ENCODE measurements at places on chromosomes 3 and 15.
A peak's percentile ranks its signal among the peaks of the same experiment; 100 is the strongest.

- no peak for DNase-seq
These were observed 293.0 kb upstream of the TRIM42 start for GRCh38 chr3:140384876-140385275.

DNA sequence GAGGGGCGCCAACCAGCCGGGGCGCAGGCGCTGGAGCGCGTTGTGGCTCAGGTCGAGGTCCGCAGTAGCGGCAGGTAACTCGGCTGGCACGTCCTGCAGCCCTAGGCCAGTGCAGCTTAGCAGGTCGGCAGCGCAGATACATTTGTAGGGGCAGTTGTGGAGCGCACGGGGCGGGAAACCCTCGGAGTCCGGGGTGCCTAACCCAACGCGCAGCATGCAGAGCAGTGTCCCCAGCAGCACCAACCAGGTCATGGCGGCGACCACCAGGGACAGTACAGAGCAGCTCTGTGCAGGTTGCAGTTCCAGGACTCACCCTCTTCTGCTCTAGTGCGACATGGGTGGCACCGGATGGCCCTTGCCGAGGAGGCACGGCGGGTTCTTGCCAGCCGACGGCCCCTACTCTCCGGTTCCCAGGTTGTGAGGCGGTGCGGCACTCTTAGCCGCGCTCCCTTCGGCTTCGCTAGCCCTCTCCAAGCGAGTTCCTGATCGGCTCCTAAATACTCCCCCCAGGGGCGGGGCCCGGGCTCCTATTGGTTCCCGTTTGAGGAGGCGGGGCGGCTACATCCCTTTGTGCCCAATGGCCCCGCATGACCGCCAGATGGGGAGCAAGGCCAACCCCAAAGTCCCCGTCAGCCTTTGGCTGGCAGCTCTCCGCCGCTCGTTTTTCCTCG is at the start of gene AMIGO3:
Gene AMIGO3, minus strand, starts transcription at position 471 of the 671 bp plus-strand sequence. Its CDS starts 219 bp downstream, at position 252.
- peak; percentile 77 for DNase-seq

GRCh38 chr3:65048151-65048550 is 360.4 kb upstream of the ADAMTS9 start:
- no peak for DNase-seq

DNA sequence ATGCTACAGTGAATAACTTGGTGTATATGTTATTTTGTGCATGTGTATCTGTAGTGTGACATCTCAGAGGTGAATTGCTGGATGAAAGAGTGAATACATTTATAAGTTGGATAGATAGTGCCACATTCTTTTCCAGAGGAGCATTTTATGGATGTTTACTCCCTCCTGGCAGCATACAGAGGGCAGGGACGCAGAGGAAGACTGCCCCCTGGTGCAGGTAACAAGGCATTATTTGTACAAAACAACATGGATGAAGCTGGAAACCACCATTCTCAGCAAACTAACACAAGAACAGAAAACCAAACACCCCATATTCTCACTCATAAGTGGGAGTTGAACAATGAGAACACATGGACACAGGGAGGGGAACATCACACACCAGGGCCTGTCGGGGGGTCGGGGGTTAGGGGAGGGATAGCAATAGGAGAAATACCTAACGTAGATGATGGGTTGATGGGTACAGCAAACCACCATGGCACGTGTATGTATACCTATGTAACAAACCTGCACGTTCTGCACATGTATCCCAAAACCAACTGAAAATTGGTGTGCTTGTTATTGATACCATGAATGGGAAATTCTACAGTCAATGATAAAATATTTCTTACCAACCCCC is 57.9 kb upstream of the CTXND1 start:
- DNase-seq: no peak

- no peak for DNase-seq
These were observed 171.1 kb upstream of the CCDC54 start for GRCh38 chr3:107206141-107206540.

- DNase-seq: no peak
These were observed at the start of gene FES for GRCh38 chr15:90883976-90884718. Gene FES (plus strand): TSS chr15:90884504. CDS start chr15:90885046, 542 bp downstream.

DNA sequence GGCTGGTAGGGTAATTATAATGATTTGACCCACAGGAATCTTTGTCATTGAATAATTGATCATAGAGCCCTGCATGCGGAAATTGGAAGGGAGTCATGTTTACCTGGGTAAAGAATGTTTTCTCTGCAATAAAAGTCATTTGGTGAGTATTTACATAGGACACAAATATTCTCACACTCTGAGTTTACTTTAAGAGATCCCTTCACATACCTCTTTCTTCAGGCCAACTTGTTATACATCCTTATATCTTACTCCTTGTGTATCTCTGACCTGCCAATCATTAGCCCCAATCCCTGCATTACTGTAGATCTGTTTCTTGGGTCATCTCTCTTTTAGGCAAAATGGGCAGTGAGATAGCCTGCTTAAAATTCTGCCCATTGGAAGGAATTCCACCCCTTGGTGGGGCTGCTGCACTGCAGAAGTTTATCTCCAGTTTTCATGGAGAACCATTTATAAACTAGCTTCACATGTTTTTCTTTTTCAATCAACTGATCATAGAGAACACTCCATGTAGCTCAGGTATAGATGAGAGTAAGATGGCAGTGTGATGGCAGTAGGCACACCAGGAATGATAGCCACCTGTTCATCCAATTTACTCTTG is 46.2 kb downstream of the ILDR1 start:
- no peak for DNase-seq

- DNase-seq: no peak
These were observed 170.5 kb downstream of the CTNNB1 start for GRCh38 chr3:41369838-41370237.

GRCh38 chr3:128144512-128145187 is 8.6 kb upstream of the EEFSEC start:
- no peak for DNase-seq

GRCh38 chr15:29724026-29724425 is 98.2 kb downstream of the TJP1 start:
- no peak for DNase-seq

DNA sequence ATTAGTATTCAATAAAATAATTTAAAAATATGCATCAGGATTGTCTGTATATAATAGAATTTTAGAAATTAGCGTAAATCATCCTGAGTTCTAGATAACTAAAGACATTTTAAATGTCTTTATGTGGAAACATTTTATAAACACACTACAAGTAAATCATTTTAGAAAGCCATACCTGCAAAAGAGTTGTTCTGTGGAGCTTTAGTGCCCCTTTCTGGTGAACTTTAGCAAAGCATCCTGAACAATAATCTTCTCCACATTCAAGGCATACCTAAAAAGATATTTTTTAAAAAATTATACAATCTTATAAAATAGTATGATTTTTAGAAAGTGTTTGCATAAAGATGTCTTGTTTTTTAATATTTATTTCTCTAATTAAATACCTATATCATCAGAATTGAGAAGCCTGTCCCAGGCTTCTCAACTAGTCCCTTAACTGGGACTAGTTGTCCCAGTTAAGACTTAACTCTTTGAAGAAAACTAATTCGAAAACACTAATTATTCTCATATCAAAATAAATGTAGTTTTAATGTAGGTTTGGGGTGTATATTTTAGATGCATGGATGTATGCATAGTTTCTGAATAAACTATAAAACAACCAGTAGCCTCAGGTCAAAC is 29.7 kb downstream of the ZBBX start:
- no peak for DNase-seq

- peak; percentile 81 for DNase-seq
These were observed 12.9 kb downstream of the CD276 start for GRCh38 chr15:73697033-73697467.

- DNase-seq: no peak
These were observed 43.8 kb upstream of the MITF start for GRCh38 chr3:69695443-69695842.

GRCh38 chr3:187367561-187368103 is 553 bp upstream of the RTP4 start:
- DNase-seq: peak; percentile 2

- DNase-seq: peak; percentile 65
These were observed at the start of gene CMTM8 for GRCh38 chr3:32238453-32239306. Gene CMTM8 (plus strand): TSS chr3:32238680. CDS start chr3:32238973, 293 bp downstream.
